Activated CD4-positive, alpha-beta T cell treated with anti-CD3 and anti-CD28 coated beads, Interleukin-2, amount 50 U/mL, for 48 hours (primary cell): ENCODE measurements at places on chromosomes 4 and X.

- DNase-seq: no peak
Observed at GRCh38 chrX:114334473-114334982, 249.4 kb upstream of the HTR2C start.

- no peak for DNase-seq
Observed at GRCh38 chrX:70509078-70509477, 64.4 kb downstream of the DLG3 start.

- DNase-seq: no peak
Observed at GRCh38 chr4:65670331-65671031, at the start of gene EPHA5. Gene EPHA5 (minus strand): TSS chr4:65670489. CDS start chr4:65669742, 747 bp downstream.

- no peak for DNase-seq
Observed at GRCh38 chr4:185995665-185996064, 73.3 kb upstream of the TLR3 start.

DNA sequence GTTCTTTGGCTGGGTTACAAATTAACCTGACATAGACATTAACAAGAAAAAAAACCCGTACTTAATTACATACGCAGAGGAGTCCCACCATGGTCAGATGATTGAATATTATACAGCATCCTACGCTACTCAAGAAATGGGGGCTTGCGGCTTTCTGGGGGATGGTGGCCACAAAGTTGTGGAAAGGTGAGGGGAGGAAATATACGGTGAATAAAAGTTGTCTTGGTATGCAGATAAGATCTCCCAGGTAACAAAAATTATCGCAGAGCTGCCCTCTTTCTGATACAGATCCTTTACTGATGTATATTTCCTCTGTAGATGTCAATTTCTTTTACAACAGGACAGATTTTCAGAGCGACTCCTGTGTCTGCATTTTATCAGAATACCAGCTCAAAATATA lies 890 bp downstream of the DCAF16 start:
- no peak for DNase-seq

DNA sequence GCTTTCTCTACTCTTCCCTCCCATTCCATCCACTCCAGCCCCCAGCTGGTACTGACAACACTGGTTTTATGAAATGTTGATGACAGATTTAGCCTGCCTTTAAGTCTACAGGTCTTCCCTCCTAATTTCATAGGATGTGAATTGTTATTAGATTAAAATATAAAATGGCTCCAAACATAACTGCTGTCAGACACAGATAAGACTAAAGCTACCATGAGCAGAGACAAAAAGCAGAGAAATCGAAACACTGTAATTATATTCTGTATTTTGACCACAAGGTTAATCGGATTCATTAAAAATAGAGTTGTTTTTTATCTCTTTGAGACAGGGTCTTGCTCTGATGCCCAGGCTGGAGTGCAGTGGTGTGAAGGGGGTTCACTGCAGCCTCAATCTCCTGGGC lies 28.3 kb downstream of the SEC24D start:
- DNase-seq: no peak
